ENCODE measurements at places on chromosomes 13 and 19.

GRCh38 chr19:2982983-2983350, 5.6 kb downstream of the TLE6 start:
- no peak for DNase-seq

GRCh38 chr19:54209058-54209810, 8.6 kb downstream of the RPS9 start:
- DNase-seq, result no peak

DNA sequence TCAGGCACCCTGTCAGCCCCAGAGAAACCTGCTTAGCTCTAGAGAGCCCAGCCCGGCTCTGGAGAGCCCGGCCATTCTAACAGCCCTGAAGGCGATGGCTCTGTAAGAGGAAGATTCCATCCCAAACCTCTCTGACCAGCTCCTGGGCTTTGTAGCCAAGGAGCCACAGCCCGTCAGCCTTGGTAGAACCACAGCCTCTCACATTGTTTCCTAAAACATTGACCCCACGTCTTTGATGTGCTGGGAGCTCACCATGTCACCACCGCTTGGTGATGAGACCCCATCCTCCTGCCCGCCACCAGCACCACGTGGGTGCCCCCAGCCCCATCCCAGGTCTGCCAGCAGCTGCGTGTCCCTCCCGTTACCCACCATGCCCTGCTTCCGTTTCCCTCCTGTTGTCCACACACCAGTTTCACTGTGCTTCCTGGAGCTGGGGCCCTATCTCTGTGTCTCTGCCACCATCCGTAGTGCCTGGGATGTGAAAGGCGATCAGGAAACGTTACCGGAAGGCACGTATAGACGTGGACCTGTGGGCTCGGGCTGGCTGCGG, 94.2 kb upstream of the MCF2L start:
- DNase-seq, result no peak

DNA sequence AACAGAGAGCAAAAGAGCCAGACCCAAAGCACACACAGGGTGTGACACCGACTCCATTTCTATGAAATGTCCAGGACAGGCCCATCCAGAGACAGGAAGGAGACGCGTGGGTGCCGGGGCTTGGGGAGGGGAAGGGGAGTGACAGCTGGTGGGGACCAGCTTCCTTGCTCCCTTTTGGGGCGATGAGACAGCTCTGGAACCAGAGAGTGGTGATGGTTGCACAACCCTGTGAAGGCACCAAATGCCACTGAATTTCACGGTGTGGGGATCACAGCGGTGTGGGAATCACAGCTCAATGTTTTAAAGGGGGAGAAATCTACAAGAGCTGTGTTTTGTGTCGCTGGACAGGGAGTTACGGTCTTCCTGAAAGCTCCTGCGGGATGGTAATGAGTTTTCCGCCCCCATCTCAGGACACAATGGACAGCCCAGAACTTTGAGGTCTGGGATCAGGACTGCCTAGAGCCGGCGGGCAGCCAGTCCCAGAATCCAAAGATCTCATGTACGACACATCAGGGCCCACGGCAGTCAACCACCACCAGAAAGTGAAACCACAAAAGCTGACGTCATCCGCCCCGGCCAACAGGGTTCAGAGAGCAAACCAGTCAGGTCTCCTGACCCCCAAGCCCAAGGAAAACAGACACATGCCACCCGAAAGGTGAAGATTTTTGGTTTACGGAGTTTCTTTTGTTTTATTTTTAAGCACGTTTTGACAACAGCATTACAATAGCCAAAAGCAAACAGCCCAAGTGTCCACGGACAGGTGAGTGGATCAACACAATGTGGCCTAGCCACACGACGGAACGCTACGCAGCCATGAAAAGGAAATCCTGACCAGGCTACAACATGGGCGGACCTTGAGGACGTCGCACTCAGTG, 7.3 kb downstream of the SGTA start:
- no peak for DNase-seq

DNA sequence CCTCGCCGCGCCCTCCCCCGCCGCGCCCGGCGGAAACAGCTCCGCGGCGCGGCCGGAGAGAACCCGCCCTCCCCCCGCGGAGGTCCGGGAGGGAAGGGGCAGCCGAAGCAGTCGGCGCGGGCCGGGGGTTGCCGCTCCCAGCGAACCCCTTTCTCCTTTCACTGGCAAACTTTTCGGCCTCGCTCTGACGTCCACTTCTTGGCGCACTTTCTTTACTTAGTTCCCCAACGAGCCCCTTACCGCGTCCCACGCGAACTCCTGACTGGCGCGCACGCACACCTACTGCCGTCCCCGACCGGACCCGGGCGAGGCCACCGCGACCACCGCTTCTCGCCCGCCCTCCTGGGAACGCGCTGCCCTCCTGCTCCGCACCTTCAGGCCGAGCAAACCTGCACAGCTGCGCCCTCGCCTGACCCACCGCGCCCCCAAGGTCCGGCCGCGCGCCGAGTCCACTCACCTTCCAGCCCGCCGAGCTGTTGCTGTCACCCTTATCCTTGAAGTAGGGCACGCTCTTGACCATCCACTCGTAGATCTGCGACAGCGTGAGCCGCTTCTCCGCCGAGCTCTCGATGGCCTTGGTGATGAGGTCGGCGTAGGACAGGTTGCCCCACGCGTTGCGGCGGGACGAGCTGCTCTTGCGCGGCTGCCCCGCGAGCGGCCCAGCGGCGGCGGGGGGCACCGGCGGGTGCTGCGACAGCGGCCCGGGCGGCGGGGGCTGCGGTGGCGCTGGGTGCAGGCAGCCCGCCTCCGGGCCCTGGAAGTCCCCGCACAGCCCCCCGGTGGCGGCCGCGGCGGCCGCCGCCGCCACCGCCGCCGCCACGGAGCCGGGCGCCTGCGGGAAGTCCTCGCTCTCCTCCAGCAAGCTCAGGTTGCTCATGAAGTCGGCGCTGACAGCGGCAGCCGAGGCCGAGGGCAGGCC, 1.1 kb downstream of the FOXO1 start:
- peak; percentile 46 for DNase-seq

GRCh38 chr19:20999731-21000352, 20.6 kb upstream of the ZNF430 start:
- peak; percentile 78 for DNase-seq

GRCh38 chr19:17948931-17949930, 16.4 kb downstream of the CCDC124 start:
- no peak for DNase-seq

GRCh38 chr13:98507282-98507797, 69.6 kb downstream of the STK24 start:
- DNase-seq, result no peak

- no peak for DNase-seq
These were observed 260.1 kb upstream of the SLC10A2 start for GRCh38 chr13:103326326-103326725.

DNA sequence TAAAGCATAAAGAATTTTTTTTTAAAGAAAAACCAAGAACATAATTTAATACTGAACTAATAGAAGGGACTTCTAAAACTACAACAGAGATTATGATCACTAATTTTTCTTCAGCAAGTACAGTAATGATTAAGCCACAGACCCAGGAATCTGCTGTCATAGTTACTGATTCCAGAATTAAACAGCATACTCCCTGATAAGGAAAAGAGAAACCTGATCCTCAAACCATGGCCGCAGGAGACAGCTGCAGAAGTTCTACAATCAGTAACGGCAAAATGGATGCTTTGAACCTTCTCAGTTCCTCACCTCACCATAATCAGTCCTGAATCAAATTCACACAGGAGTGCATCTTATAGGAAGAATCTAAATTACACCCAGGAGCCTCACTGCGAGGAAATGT, 939.0 kb upstream of the SLITRK1 start:
- no peak for DNase-seq

- DNase-seq, result no peak
These were observed 314.1 kb downstream of the FOXO1 start for GRCh38 chr13:40352380-40352778.

- no peak for DNase-seq
These were observed 7.5 kb upstream of the GPR183 start for GRCh38 chr13:99314640-99315176.

- DNase-seq, result no peak
These were observed 21.2 kb downstream of the RCN3 start for GRCh38 chr19:49549045-49549444.

DNA sequence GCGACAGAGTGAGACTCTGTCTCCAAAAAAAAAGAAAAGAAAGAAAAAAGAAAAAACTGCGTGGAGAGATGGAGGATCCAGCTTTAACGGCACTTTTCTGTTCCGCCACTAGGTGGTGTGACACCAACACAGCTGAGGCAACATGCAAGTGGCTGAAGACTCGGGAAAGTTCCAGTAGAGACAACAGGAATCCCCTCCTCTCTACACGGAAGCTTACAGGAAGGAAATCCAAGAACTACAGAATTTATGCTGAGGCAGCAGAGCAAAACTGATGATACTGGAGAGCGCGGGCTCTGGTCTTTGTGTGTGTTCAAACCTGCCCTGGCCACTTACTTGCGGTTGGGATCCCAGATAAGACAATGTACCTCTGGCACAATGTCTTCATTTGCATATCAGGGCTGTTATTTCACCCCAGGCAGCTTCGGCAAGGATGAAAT, 9.9 kb downstream of the RANBP3 start:
- DNase-seq, result peak; percentile 50

- no peak for DNase-seq
These were observed 302.0 kb downstream of the KLF12 start for GRCh38 chr13:73832128-73832588.
